ENCODE measurements at places on chromosomes 5 and 9. TPM values are rescaled to one million over a fixed set of nuclear protein-coding genes. Genes with fewer than 3 reads are reported as not detected.

DNA sequence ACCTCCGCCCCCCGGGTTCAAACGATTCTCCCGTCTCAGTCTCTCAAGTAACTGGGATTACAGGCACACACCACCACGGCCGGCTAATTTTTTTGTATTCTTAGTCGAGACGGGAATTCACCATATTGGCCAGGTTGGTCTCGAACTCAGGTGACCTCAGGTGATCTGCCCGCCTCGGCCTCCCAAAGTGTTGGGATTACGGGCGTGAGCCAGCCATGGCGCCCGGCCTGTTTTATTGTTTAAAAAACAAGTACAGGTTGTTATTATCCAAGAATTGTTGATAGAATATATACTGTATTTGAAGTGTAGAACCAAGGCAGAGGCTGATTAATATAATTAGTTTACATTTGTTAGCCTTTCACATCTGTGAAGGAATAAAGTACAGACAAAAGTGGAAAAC lies 8.9 kb downstream of the PARP8 start:
- no peaks in the 10 kb centered on the region for H3K27me3 ChIP-seq
- DNase-seq, result no peak
- no peaks in the 10 kb centered on the region for H3K4me1 ChIP-seq
- no peak overlapping the region for H3K4me3 ChIP-seq
- no peaks in the 10 kb centered on the region for H3K36me3 ChIP-seq

DNA sequence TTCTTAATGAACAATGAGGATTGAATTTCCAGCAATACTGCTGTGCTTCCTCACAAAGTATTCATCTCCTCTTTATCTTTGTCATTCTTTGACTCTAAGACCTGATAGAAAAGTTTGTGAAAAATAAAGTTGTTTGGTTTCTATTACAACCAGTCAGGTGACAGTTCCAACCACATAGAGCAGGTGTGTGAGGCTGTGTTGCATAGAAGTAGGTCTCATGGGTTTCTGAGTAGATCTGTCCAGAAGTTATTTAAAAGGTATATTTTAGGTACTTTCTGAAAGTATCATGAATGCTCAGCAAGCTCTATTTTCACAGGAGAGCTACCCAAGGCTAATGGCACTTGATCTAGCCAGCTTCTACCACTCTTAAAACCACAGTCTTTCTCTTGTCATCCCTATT lies 637.0 kb downstream of the DNAH5 start:
- H3K27ac ChIP-seq, result no peak overlapping the region
- no peaks in the 10 kb centered on the region for H3K36me3 ChIP-seq
- no peak overlapping the region for H3K4me3 ChIP-seq
- no peaks in the 10 kb centered on the region for H3K27me3 ChIP-seq
- DNase-seq, result no peak

DNA sequence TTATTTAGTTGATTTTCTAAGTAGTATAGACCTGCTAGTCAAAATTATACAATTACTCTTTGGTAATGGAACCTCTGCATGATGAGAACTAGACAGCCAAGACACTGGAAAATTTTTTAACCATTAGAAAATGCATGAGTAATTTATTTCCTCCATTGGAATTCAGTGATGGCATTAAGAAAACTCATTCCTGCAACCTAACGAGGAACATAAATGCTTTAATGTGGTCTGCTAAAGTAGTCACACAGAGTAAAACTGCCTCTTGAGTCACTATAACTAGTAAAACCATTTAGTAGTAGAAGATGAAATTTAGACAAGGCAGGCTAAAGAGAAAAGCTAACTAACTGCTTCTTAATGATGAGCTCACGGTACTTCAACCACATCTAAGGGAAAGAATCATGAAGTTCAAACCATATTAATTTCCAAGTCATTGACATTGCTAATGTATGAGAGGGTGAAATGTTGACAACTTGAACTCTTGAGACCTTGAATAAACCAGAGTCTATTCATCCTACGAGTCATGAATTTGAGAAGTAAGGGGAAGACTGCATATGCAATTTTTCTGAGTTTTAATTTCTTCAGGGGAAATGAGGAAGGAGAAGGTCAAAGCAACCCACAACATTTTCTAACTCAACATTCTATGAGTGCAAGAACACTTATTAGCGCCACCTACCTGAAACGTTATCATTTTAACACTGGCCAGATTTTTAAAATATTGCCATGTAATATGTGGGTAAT lies 74.4 kb downstream of the GLIS3 start:
- H3K27me3 ChIP-seq, result no peaks in the 10 kb centered on the region
- DNase-seq, result no peak
- no peaks in the 10 kb centered on the region for H3K36me3 ChIP-seq
- H3K27ac ChIP-seq, result no peak overlapping the region
- no peak overlapping the region for H3K4me3 ChIP-seq

Gene DENND1A
- 21.3 TPM for total RNA-seq

Gene GADD45G
- total RNA-seq, result 13.0 TPM

Gene FIBCD1
- total RNA-seq, result not detected

DNA sequence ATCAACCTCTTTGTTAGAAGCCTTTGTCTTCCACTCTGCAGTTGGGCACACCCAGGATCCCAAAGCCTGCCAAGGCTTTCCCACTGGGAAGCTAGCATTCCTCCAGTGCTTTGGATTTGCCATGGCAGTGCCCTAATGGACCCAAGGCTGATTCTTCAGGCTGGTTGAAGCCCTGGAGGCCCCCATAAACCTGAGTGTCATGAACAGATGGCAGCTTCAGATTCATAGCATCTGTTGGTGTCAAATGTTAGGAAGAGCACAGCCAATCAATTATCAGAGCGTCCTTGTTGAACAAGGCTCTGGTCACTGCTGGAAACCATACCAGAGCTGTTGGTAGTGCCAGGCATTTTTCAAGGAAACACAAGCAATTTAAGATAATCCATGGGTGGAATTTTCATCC lies 241.1 kb upstream of the KLF4 start:
- H3K27me3 ChIP-seq, result no peaks in the 10 kb centered on the region
- H3K27ac ChIP-seq, result no peak overlapping the region
- H3K4me1 ChIP-seq, result peaks cover 8% of the 10 kb centered on the region
- no peak overlapping the region for H3K4me3 ChIP-seq
- DNase-seq, result no peak
- H3K36me3 ChIP-seq, result no peaks in the 10 kb centered on the region

- DNase-seq, result no peak
- H3K27ac ChIP-seq, result no peak overlapping the region
- no peaks in the 10 kb centered on the region for H3K27me3 ChIP-seq
- no peaks in the 10 kb centered on the region for H3K4me1 ChIP-seq
Observed at GRCh38 chr9:87233899-87234455, 263.7 kb upstream of the DAPK1 start.

DNA sequence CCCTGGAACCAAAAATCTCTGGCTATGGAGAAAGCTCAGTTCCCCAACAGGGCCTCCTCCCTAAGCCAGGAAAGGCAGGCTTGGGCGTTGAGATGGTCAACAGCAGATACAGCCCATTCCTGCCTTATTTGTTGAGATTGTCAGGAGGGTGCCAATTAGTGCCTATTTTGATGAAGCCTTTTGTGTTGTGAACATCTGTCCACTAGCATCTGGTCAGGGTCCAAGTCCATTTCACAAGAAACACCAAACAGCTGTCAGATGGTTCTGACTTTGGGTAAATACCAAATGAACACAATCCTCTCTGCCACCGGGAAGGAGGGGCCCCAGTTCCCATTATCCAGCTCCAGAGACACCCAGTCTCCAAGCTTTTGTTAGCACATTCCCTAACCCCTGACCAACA lies 19.9 kb downstream of the SEMA6A start:
- H3K27ac ChIP-seq, result no peak overlapping the region
- no peaks in the 10 kb centered on the region for H3K27me3 ChIP-seq
- no peak overlapping the region for H3K4me3 ChIP-seq
- H3K4me1 ChIP-seq, result no peaks in the 10 kb centered on the region
- H3K36me3 ChIP-seq, result no peaks in the 10 kb centered on the region
- DNase-seq, result no peak

- H3K36me3 ChIP-seq, result no peaks in the 10 kb centered on the region
- H3K27me3 ChIP-seq, result peaks cover 7% of the 10 kb centered on the region
- H3K27ac ChIP-seq, result peak overlapping the region; percentile 72
- H3K4me1 ChIP-seq, result peaks cover 8% of the 10 kb centered on the region
- DNase-seq, result no peak
Observed at GRCh38 chr9:82490019-82490499, 501.5 kb downstream of the SPATA31D1 start.

DNA sequence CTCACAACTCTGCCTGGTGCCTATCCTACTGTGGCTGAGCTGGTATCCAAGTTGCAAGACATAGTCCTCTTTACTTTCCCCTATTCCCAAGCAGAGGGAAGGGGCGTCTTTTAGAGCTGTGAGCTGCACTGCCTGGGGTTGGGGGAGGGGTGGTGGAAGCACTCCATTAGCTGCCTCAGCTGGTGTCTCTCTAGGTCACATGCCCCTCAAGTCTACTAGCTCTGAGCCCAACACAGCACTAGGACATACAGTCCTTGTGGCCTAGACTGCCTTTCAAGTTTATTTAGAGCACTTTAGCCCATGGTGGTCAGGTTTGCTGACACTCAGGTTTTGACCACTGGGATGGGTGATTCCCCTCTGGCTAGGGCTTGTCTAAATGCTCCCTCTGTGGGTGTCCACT lies 54.7 kb downstream of the SREK1 start:
- no peak for DNase-seq
- no peaks in the 10 kb centered on the region for H3K36me3 ChIP-seq
- no peaks in the 10 kb centered on the region for H3K4me1 ChIP-seq
- H3K27me3 ChIP-seq, result no peaks in the 10 kb centered on the region
- H3K27ac ChIP-seq, result no peak overlapping the region

DNA sequence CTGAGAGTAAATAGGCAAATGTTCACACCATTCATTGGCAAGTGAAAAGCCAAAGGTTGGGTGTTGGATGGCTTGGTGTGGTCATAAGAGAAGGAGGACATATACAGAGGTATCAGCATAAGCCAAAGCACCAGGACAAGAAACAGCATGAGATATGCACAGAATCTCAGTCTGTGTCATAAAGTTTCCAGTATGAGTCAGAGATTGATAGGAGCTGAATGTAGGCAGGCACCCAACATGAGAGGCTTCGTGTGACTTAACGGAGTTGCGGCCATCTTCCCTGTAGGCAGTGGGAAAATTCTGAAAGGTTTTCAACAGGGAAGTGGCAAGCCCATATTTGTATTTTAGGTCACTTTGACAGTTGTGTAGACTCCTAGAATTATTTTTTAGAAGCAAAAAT lies 54.5 kb downstream of the SNCAIP start:
- no peaks in the 10 kb centered on the region for H3K36me3 ChIP-seq
- no peaks in the 10 kb centered on the region for H3K4me1 ChIP-seq
- H3K27me3 ChIP-seq, result no peaks in the 10 kb centered on the region
- no peak for DNase-seq

Gene DOCK2
- total RNA-seq, result 43.8 TPM

- H3K4me3 ChIP-seq, result no peak overlapping the region
- no peaks in the 10 kb centered on the region for H3K36me3 ChIP-seq
- no peak overlapping the region for H3K27ac ChIP-seq
- H3K4me1 ChIP-seq, result peaks cover 8% of the 10 kb centered on the region
Observed at GRCh38 chr5:173819521-173819920, 68.6 kb upstream of the CPEB4 start.
